ENCODE measurements at places on chromosomes 4 and X.
A peak's percentile ranks its signal among the peaks of the same experiment; 100 is the strongest.

DNA sequence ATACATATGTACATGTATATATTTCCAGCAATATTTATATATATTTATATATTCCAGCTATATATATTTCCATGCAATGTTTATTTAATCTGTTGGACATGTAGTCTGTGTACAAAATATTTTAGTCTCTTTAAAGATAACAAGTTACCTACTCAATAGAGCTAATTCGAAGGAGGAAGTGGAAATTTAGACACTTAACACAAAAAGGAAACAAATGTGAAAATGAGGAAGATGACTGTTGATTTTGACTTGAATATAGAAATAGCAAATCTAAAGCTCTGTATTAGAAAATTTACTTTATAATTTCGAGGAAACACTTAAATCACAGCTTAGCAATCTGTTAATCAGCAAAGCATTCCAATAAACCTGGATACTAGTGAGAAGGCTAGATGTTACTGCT is 1064.4 kb downstream of the PCDH7 start:
- no peak for DNase-seq

GRCh38 chr4:174012135-174012885 is 271.2 kb downstream of the FBXO8 start:
- no peak for DNase-seq

DNA sequence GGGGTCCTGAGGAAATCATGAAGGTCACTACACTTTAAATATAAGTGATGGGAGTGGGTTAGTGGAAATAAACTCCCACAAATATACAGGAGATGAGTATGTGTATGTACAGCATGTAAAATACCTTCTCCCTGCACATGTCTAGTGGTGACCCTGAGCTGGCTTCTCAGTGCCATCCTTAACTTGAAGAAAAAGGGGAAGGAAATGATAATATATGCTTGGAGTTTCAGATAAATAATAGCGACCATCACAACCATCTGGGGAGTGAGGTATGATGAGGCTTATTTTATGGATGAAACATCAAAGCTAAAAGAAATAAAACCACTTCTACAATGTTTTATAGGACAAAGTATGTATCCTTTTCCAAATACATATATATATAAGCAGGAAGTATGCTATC is 41.0 kb upstream of the SORBS2 start:
- DNase-seq, result no peak

GRCh38 chrX:136168929-136169735 is 21.8 kb downstream of the FHL1 start:
- DNase-seq, result peak; percentile 74

DNA sequence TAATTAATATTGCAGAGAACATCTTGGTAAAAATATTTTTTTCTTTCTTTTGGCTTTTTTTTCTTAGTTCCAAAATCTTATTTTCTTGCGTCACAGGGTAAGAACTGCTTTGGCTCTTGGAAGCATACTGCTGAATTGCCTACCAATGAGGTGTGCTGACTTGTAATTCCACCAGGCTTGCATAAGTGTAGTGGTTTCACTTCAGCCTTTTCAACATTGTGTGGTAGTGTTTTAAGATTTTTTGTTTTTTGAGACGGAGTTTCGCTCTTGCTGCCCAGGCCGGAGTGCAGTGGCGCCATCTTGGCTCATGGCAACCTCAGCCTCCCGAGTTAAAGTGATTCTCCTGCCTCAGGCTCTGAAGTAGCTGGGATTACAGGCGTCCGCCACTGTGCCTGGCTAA is 42.4 kb downstream of the N4BP2 start:
- DNase-seq, result no peak

- peak; percentile 4 for DNase-seq
Observed at GRCh38 chr4:141306331-141306730, 85.6 kb downstream of the ZNF330 start.

DNA sequence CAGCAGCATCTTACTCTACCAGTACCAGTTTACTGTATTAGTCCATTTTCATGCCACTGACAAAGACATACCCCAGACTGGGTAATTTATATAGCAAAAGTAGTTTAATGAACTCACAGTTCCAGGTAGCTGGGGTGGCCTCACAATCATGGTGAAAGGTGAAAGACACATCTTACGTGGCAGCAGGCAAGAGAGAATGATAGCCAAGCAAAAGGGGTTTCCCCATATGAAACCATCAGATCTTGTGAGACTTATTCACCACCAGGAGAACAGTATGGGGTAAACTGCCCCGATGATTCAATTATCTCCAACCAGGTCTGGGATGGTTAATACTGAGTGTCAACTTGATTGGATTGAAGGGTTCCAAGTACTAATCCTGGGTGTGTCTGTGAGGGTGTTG is 69.3 kb downstream of the YIPF6 start:
- DNase-seq, result no peak

GRCh38 chr4:108048997-108049396 is 59.3 kb downstream of the HADH start:
- no peak for DNase-seq

DNA sequence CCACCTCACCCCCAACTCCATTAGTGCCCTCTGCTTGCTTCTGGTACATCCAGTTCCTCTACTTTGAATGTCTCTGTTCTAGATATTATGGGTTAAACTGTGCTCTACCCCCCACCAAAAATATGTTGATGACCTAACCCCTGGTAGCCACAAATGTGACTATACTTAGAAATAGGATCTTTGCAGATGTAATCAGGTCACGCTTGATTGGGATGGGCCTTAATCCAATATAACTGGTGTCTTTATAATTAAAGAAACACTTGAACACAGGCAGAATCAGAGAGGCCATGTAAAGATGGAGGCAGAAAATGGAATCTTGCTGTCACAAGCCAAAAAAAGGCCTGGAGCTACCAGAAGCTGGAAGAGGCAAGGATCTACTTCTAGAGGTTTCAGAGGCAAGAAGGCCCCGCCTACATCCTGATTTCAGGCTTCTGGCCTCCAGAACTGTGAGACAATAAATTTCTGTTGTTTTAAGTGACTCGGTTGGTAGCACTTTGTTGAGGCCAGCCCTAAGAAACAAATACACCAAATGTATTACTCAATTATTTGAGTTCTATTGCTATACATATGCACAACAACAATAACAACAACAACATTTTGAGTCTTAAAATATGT is 220.0 kb downstream of the PPP3CA start:
- no peak for DNase-seq

DNA sequence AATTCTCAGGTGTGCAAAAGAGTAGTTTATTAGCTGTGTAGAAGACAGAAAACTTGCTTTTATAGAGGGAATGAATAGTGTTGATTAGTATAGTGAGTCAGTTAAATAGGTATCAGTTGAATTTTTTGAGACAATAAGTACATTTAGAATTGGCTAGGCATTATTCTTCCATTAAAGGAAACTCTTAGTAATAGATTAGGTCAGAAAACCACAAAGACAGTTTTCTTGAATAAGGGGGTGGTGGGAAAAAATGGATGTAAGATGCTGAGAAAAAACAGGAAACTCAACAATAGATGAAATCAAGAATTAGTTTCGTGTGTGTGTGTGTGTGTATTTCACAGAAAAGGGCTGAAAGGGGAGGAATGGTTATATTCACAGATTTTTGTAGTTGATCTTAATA is 16.8 kb downstream of the CD38 start:
- no peak for DNase-seq

- DNase-seq, result no peak
Observed at GRCh38 chrX:14073071-14073470, 43.4 kb upstream of the GEMIN8 start.

GRCh38 chrX:9665113-9665512 is 100.5 kb downstream of the GPR143 start:
- no peak for DNase-seq

DNA sequence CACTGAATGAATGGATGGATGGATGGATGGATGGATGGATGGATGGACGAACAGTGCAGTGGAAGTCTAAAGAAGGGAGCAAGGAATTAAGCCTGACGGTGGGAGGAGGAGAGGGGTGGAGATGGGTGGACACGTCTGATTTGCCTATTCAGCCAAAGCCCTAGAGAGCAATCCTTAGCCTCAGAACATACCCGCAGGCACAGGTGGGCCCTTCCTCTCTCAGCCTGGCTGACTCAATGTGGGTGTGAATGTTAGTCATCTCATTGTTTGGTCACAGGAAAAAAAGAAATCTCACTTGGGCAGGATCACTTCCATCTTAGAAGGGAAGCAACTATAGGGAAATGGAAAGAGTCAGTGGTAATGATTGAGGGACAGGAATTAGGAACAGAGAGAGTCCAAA is 165.9 kb downstream of the PJA1 start:
- DNase-seq, result peak; percentile 63

DNA sequence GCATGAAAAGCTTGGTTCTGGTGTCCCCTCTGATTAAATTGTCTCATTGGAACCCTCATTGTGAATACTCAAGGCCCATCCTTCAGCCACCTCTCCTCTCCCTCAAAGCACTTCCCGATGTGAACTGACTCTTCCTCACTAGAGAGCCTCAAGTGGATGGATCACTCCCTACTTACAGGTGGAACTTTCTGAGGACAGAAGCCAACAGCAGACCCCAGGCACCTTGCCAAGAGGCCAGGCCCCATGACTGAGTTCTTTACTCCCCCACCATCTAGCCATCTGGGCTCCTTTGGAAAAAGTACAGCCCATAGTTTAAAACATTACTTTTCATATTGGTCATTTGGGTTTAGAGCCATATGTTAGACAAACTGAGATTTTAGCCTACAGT is 224.1 kb downstream of the SHROOM3 start:
- DNase-seq, result peak; percentile 3

GRCh38 chrX:44451056-44451455 is 91.6 kb downstream of the FUNDC1 start:
- peak; percentile 8 for DNase-seq

DNA sequence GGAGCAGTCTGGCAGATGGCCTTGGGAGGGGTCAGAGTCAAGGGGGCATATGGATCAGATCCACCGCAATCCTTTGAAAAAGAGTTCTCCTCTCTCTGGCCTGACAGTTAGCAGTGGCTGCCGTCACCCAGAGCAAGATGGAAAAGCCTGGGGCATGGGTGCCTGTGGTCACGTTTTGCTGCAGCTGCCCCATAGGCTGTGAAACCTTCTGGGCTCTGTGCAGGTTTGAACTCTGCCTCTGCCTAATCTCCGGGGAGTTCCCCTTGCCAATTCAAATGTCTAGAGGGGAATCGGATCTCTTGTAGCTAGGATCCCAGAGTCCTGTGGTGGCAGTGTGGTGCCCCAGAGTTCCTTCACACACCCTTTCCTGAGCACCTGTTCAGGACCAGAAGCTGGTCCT is 23.4 kb upstream of the ANKRD17 start:
- DNase-seq, result no peak

DNA sequence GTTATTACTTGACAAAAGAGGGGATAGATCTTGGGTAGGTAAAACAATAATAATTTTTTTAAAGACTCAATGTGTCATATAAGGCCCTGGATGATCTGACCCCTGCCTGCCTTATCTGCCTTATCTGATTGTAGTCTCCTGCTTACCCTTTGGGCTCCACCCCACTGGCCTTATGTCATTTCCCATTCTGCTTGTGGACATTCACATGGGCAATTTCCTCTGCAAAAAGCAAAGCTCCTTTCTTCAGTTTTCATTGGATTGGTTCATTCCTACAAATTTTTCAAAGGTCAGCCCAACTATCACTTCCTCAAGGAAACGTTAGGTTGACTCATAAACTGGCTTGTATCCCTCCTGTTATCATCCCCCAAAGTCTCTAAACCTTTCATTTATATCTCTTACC is 15.7 kb upstream of the TET2 start:
- DNase-seq, result no peak

DNA sequence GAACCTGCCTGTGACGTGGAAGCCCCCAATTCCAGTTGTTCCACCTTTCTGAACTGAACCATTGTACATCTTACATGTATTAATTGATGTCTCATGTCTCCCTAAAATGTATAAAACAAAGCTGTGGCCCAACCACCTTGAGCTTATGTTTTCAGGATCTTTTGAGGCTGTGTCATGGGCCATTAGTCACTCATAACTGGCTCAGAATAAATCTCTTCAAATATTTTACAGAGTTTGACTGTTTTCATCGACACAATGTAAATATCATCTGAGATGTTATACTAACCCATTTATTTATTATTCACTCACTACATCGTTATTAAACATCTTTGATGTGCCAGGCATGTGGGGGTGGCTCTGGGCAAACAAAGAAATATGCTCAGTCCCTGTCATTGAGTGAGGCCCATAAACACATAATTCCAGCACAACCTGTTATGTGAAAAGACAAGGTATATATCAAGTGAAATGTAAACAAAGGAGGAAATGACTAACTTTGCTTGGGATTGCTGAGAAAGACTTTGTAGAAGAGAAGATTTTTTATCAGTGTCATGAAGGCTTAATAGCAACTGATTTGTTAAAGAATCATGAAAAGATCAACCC is 34.5 kb upstream of the PPM1K start:
- DNase-seq, result no peak

DNA sequence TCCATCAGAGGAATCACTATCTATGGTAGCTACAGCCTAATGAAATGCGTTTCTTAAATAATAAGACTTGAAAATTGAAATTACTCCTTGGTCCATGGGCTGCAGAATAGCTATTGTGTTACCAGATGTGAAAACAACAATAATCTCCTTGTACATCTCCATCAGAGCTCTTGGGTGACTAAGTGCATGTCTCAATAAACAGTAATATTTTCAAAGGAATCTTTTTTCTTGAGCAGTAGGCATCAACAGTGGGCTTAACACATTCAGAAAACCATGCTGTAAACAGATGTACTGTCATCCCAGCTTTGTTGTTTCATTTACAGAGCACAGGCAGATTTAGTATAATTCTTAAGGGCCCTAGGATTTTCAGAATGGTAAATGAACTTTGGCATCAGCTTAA is 67.3 kb downstream of the GLUD2 start:
- DNase-seq, result no peak

GRCh38 chr4:134018846-134019245 is 182.7 kb downstream of the PABPC4L start:
- DNase-seq, result no peak

DNA sequence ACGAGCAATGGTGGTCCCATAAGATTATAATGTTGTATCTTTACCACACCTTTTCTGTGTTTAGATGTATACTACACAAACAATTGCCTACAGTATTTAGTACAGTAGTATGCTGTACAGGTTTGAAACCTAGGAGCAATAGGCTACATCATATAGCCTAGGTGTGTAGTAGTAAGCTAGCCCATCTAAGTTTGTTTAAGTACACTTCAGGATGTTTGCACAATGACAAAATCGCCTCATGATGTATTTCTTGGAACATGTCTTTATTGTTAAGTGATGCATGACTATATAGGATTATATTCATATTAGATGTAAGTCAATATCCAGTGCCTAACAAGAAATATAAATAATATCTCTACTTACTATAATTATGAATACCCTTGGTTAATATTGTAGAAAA is 104.6 kb downstream of the SLC10A6 start:
- DNase-seq, result no peak

GRCh38 chr4:30718641-30719453 is 1.3 kb upstream of the PCDH7 start:
- peak; percentile 18 for DNase-seq
